ENCODE measurements at places on chromosomes 5 and 9.

GRCh38 chr9:76218886-76219445, 175.3 kb downstream of the RFK start:
- no peak for DNase-seq

DNA sequence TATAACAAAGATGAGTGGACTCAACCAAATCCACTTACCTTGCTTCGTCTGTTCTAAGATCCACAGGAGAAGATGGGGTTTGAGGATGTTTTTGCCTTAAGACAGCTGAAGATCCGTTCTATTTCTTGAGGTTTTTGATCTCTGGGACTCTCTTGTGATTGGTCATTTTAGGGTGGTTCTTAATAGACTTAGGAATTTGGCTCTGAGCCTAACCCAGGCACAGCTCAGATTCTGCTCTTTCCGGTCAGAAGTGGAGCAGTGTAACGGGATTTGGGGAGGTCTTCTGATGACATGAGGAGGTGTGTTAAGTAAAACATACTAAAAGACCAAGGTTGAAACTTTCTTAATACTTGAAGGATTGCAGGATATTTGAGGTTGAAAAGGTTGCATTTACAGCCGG, 166.9 kb downstream of the DMRT2 start:
- DNase-seq = no peak

- no peak for DNase-seq
Observed at GRCh38 chr9:134502809-134503211, 138.8 kb upstream of the COL5A1 start.

- DNase-seq = no peak
Observed at GRCh38 chr5:120632430-120632829, 168.3 kb downstream of the PRR16 start.

DNA sequence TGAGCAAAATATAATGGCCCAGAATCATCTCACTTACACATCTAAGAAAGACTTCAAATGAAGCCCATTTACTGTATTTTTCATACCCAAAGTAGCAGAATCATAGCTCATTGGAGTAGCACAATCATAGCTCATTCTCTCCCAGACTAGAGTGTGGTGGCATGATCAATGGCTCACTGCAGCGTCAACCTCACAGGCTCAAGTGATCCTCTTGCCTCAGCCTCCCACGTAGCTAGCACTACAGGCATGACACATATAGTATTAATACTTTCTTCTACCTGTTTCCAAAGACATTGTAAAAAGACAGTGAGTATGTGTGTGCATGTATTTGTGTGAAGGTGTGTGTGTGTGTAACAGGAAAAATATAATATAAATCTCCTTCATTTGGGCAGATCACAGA, 1247.9 kb upstream of the ACO1 start:
- no peak for DNase-seq

DNA sequence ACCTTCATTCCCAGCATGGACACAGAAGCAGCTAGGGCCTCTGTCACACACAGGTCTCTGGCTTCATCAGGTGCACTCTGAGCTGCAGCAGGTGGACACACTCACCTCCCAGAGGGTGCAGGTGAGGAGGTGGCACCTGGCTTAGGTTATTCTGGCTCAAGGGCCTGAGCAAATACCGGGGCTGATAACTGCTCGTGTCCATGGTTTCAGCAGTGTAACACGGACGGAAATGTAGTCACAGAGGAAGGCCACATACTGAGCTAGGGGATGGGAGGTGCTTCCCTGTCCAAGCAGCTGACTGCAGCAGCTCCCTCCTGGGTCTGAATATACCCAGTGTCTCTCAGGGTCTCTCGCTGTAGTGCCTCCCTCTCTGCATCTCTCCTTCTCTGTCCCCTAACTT, 5.7 kb downstream of the PHF2 start:
- no peak for DNase-seq

DNA sequence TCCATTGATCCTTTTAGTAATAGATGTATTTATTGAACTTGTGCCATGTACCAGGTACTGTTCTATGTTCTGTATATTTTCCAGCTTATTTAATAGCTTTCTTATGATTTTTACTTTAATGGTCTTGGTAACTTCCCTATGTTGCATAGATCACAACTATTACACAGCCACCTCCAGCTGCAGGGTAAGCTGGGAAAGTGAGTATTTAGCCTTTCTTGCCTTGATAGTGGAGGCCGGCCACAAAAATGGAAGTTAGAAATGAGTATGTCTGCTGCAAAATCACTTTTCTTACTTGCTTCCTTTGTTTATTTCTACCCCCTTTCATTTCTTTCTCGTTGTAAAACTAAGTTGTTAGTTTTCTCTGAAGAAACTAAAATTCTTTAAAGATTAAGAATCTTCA, 43.1 kb upstream of the ANKDD1B start:
- no peak for DNase-seq

DNA sequence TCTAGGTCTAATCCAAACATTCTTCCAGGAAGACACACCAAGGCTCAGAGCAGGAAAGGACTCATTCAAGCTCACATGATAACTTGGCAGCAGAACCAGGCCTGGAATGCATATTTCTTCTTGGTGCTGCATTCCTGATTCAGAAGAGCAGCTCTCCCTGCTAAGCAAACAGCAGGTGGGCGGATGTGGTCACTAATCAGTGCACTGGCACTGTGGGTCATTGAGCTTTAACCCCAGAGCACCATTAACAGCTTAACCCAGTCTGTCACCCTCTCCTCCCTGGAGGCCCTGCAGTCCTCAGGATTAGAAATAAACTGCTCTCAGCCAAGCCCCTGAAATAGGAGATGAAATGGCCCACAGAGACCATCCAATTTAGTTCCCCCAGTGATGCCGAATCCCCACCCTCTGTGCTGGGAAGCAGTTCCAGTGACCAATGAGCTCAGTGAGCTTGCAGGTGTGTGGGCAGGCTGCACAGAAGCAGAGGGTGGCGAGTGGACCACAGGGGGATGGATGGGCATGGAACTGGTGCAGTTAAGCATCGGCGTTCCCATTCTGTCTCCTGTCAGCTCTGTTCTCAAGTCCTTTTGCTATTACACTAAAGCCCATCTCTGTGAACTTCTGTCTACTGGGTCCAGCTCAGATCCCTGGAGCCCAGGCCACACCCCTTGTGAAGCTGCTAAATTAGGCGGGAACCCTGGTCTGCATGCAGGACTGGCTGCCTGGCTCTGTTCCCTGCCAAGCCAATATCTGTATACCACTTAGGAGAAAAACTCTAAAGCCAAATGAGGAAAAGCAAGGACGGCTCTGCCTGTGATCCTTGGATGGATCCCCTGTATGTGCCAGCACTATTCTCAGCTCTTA, 16.6 kb upstream of the MEGF9 start:
- no peak for DNase-seq

- no peak for DNase-seq
Observed at GRCh38 chr5:13745508-13745907, 199.0 kb downstream of the DNAH5 start.

DNA sequence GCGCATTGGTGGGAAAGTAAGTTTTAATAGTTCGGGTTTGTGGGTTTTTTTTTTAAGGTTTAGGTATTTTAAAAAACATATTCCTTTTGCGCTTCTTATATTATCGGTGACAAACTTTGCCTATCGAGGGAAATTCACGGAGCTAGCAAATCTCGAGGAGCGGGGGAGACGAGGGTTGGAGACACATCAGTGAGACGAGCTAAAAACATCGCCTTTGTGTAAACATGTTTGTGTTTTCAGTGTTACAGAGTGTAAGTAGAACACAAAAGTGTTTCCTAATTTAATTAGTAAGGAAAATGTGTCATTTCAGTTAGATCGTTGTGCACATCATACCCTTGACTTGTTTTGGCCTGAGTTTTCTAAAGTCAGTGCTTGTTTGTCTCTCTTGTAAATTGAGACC, 945 bp downstream of the BTF3 start:
- no peak for DNase-seq

Data from stimulated activated CD4-positive, alpha-beta T cell treated with anti-CD3 and anti-CD28 coated beads, TNF-alpha, amount 100 ng/mL, for 1 hour (primary cell).